ENCODE measurements at places on chromosomes 11 and 22.

- DNase-seq = no peak
Observed at GRCh38 chr11:103215812-103216211, 106.6 kb downstream of the DYNC2H1 start.

DNA sequence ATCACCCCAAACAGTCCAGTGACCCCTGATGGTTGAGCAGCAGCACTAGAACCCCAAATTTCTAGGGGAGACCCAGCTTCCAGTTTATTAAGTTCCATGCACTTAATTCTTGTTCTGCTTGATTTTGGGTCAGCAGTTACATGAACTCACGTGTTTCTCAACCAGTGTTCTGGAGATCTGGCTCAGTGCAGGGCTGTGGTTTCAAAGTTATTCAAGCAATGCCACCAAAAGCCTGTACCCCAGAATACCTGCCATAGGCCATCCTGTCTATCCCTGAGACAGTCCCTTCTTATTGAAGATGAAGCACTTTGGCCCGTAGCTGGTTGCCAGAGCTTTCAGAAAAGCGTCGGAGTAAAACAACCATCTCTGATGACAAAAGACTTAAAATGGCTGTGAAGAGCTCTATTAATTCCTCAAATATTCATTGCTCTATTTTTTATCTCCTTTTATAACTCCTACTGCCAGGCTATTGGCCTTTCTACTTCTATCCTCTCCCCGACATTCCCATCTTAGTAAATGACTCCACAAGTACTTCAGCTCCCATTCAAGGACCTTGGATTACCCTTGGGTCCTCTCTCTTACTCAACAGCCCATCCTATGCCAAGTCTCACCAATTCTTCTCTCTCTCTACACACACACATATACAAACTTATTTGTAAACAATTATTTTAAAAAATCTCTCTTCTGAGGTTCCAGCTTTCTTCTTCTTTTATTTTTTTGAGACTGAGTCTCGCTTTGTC lies 18.0 kb upstream of the VPREB1 start:
- no peak for DNase-seq

- no peak for DNase-seq
Observed at GRCh38 chr11:18527512-18527911, 770 bp upstream of the TSG101 start.

DNA sequence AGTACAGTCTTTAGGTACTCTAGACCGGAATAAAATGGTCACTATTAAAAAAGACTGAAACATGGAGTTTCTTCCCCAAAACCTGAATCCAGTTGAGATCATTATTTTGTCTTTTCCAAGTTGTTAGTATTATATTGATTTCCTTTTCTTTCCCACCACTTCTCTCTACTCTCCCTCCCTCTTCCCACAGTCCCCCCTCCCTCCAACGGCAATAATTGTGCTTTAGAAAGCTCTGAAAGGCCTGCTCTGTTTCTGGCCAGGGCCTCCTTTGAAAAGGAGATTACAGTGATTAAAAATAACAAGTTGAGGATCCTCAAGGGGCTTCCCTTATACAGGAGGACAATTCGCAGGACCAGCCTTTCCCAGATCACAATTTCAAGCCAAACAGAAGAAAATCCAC lies 3.5 kb downstream of the SPON1 start:
- DNase-seq = no peak

GRCh38 chr11:29129844-29130243 lies 887.0 kb downstream of the KCNA4 start:
- DNase-seq = no peak

DNA sequence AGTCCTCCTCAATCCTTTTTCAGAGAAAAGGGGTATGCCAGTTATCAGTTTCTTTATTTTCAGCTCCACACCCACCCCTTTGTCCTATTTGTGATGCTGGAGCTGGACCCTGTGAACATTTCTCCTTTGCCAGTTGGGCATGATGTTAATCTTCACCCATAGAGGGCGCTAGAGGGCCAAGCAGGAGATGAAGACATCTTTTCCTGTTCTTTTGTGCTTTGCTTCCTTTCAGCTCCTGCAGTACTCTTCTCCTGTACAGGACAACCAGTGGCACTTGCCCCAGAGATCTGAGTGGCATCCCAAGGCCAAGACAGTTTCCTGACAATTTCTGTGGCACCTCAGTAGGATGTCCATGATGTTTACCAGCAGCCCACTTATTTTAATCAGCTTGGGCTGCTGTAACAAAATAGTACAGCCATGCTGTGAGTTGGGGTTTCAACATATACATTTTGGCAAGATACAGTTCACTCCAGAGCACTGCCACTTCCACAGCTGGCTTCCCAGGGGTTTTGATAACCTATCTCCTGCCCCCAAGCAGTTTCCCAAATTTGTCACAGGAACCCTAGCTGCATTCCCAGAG lies 4.6 kb downstream of the SAA2 start:
- DNase-seq = no peak

- DNase-seq = no peak
Observed at GRCh38 chr11:47123094-47123493, 53.6 kb downstream of the ARFGAP2 start.

- DNase-seq = no peak
Observed at GRCh38 chr11:65378208-65378927, 4.1 kb downstream of the SLC25A45 start.

GRCh38 chr11:84212468-84213390 lies 926.6 kb upstream of the CCDC90B start:
- no peak for DNase-seq

DNA sequence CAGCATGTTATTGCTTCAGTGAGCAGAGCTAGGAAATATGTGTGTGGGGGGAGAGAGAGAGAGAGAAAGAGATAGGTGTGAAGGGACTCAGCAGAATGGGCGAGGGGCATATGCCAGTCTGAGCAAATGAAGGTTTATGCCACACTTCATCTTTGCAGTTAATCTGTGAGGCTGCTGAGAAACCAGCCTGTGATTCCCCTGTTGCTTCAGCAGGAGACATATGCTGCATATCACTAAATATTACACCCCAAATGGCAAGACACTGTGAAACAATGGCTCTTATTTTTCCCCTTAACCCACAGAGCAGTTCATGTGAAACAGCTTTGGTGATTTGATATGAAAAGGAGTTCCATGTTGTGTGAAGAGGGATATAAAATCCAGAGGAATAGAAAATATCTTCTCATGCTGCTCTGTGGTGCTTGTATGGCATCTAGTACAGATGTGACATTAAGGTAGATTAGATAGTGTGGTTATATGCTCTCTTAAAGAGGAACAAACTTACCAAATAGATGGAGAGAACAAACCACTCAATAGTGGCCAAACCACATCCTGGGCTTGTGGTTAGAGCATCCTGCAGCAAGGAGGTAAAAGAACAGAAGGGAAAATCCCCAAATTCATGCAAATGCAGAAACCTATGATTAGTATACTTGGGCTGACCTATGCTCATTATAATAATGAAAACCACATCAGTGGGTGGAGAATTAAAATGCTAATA lies 864.2 kb downstream of the FAM181B start:
- DNase-seq = no peak

GRCh38 chr11:82869657-82870056 lies 30.6 kb downstream of the PRCP start:
- no peak for DNase-seq

DNA sequence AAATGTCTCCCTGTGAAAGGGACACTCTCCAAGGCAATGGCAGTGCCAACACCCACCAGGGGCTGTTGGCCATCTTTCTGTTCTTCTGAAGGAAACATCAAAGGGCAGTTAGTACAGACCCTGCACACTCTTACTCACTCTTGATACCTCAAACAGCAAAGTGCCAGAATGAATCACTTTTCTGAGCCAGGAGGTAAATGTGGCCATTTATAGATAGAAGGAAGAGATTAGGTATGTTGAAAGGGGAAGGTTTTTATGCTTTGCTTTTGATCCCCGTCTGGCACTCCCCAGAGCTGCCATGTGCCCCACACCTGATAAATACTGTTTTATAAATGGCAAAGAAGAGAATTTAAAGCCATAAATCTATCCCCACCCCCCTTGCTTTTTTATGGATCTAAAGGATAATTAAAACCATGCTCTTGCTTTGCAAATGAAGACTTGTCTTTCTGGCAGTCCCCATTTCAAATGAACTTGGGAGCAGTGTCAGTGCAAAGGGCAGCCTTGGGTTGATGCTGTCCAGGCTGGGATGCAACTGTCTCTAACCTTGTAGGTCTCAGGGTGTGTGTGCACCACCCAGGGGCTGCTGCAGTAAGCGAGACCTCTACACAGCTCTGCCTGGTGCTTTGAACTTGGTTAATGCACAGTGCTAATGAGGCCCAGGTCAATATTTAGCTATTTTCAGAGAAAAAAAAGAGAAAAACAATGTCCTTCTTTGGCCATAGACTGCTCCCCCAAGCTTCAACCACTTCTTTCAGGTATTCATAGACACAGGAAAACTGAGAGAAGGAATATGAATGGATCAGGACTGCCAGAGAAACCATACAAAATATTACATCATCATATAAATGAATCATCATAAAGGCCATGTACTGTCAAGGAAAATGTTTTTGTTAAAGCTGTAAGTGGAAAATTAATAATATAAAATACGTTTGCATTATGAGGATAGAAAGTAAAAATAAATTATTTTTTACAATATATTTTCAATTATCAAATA lies 207.5 kb downstream of the ETS1 start:
- DNase-seq = no peak

DNA sequence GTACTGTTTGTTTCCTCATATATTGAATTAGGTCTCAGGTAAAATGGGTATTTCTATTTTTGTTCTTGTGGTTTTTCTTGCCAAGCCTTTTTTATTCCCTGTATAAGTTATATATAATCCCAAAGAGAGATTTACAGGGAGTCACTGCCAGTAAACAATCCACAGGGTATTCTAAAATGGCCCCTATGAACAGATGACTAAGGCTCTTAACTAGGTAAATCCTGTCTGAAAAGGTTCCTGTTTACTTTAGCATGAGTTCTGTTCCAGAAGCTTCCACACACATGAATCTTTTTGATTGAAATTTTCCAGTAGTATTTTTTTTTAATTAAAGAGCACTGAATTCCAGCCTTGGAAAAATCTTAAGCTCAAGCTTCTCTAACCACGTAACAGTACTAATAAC lies 552.8 kb upstream of the CCDC179 start:
- DNase-seq = no peak

DNA sequence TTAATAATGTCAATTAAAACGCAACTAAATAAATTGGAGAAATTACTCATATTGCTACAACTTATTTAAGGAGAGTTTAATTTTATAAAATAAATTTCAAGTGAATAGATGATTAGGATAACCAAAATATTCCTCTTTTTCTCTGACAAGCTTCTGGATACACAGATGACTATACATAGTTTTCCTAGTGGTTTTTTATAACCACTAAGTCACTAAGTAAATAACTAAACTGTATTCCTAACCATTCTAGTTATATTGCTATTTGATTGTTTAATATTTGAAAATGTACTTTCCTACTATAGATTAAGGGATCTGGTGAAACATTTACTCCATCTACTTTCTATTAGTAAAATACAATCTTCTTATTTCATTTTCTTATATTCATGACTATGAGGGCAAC lies 4.7 kb upstream of the ANGPTL5 start:
- DNase-seq = no peak

- DNase-seq = no peak
Observed at GRCh38 chr11:129593098-129593497, 217.4 kb downstream of the BARX2 start.

DNA sequence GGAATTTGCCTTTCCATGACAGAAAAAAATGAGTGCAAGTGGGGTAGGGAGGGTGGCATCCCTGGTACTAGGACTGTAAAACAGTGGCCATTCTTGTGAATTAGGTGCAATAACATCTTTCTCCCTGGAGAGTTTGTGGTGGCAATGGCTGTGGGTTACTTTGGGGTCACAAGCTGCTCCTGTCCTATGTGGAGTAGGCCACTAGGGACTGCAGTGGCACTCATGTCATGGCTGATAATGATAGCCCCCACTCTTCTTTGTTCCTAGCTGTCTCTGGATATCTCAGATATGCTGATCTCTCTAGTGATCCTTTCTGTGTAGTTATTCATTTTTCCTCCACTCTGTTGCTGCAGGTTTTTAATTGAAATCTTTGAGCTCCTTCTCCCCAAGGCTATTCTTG lies 270.5 kb upstream of the CHORDC1 start:
- DNase-seq = no peak

GRCh38 chr22:37345863-37346504 lies 63.7 kb downstream of the CYTH4 start:
- DNase-seq = peak; percentile 81

DNA sequence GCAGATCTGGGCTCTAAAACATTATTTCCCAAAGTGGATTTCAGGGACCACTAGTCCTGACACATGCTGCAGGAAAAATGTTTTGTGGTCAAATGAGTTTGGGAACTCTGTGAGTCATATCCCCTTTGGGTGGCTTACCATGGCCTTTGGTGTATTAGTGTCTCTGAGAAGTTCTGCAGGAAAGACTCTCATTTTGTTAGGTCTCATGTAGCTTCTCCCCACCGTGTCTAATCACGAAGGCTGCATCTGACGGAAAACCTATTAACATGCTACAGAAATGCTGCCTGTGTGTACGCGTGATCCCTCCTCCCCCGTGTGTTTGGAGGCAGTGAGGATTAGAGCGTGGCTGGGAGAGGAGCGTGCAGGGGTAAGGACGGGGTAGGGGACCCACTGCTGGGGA lies 191.7 kb downstream of the ST3GAL4 start:
- DNase-seq = no peak

GRCh38 chr11:34001557-34002064 lies 49.9 kb upstream of the CAPRIN1 start:
- no peak for DNase-seq

GRCh38 chr11:35014346-35014745 lies 97.9 kb downstream of the PDHX start:
- no peak for DNase-seq

GRCh38 chr11:46855167-46855566 lies 9.1 kb upstream of the CKAP5 start:
- peak; percentile 69 for DNase-seq

DNA sequence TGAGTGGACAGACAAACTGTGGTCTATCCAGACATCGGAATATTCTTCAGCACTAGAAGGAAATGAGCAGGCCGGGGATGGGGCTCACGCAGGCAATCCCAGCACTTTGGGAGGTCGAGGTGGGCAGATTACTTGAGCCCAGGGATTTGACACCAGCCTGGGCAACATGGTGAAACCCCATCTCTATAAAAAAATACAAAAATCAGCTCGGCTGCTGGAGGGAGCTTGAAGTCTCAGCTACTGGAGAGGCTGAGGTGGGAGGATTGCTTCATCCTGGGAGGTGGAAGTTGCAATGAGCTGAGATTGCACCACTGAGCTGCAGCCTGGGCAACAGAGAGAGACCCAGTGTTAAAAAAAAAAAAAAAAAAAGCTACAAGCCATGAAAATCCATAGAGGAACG lies 8.0 kb upstream of the CTSD start:
- no peak for DNase-seq

Data from ovary (tissue), 10 donors.